ENCODE measurements at places on chromosomes 1 and 21.

- DNase-seq, result no peak
These were observed 563.0 kb upstream of the CHRM3 start for GRCh38 chr1:238823416-238823815.

DNA sequence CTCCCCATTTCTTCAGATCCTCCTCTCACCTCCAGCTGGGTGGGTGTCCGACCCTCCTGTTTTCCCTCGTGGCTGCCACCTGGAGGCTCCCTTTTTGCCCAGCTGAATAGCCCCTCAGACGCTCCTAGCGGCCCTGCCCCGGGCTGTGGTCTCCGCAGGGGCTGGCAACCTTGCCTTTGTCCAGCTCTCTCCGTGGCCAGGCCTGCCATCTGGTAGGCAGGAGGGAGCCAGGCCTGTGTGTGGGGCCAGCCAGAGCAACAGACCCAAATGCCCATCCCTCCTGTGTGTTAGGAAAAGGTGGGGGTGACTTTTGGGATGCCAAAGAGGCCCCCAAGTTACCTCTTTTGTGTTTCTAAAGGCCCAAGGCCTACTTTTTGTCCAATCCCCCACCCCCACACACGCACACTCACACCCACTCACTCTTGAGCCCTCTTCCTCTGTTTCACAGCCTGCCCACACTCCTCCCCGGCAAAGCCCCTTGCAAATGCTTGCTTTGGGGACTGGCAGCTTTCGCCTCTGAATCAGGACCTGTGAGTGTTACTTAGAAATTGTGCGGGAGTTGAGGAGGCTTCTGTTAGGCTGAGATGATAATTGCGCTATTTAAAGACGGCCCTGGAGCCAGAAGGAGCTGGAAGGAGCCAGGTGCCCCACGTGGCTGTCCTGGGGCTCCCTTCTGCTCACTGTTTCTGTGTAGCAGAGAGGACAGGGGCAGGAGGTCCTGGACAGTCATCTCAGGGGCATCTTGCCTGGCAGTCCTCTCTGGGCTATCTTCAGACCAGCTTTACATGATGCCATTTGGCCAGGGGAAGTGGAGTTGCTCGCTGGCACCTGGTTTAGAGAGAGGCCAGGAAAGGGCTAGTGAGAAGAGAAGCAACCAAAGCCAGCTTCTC, 9.1 kb downstream of the PPFIA4 start:
- DNase-seq, result no peak

DNA sequence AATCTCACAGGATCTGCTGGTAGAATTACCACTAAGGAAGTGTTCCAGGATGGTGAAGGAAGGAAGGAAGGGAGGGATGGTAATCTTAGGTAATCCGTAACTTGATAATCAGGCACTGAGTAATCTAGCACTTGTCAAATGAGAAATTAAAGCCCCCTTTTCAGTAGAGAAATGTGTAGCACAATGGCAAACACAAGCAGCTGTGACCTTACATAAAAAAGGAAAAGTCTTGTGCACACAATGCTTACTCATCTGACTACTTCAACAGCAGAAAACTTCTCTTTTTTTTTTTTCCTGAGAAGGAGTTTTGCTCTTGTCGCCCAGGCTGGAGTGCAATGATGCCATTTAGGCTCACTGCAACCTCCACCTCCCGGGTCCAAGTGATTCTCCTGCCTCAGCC, 6.1 kb downstream of the NUP210L start:
- no peak for DNase-seq

DNA sequence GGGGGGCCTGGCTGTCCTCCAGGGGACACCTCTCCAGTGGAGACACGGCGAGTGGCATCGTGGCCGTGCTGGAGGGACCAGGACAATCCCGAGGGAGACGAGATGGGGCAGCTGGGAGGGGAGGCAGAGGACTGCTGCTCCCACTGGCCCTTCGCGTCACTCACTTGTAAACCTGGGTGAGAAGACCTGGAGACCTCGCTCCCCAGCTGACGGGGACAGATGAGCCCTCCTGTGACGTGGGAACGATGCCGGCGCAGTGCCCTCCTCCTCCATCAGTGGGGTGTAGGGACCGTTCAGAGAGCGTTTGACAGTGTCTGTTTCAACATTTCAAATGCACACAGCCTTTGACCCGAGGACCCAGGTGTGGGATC, 4.6 kb downstream of the SPATC1L start:
- DNase-seq, result no peak

DNA sequence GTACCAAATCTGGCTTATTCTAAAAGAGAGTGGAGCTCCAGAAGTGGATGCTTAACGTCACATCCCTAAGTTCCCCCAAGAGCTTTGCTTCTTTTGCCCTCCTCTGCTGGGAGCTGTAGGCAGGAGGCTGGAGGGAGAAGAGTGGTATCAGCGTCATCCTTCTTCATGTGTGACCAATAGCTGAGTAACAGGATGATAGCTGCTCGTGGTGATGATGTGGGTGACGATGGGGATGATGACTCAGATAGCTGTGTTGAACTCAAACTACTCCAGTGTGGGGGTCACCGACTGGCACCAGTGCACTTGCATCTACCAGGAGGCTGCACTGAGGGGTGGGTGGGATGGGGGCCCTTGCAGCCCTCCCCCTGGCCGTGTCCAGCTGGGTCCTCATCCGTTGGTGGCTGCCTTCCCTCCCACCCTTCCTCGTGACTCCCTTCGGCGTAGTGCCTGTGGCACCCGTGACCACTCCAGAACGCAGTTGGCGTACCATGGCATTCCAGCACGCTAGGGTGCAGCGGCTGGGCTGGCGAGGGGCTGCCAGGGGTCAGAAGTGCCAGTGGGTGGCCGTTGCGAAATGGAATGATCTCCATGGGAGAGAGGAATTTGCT, 1.1 kb downstream of the IGFN1 start:
- no peak for DNase-seq

- DNase-seq, result peak; percentile 39
These were observed 1.1 kb downstream of the TXNIP start for GRCh38 chr1:145995148-145995881.

GRCh38 chr1:220914283-220915116, 35.3 kb downstream of the HLX start:
- no peak for DNase-seq

- peak; percentile 63 for DNase-seq
These were observed 79.1 kb downstream of the NDUFS5 start for GRCh38 chr1:39105061-39105840.

DNA sequence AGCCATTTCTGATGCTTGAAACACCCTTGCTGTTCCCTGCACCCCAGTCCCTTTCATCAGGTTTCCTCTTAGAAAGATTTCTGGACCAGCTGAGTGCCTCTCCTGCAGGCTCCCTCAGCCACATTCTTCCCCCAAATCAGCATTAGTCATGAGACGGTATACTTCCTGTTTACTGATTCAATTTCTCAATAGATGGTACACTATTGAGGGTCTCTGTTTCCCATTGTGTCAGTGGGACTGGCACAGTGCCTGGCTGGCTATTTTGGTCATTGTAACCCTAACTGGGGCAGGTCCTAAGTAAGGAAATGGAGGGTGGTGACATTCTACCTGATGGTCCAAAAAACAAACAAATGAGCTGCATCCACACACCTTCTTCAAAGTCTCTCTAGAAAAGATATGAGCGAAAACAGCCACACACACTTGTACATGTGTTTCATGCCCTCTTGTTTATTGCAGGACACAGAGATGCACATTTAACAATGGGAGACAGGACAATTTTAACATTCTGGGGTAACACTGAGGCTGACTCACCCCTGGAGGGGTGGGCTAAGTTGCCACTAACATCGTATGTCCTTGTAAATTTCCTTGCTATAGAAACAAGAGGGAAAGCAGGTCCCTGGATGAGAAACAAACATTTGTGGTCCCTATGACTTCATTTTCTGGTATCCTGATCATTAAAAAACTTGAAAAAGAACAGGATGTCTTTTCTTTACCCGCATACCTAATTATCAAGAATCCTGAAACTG, 77.5 kb downstream of the RRAGC start:
- no peak for DNase-seq

GRCh38 chr21:21163904-21164303, 165.7 kb downstream of the NCAM2 start:
- peak; percentile 65 for DNase-seq

- no peak for DNase-seq
These were observed 1.4 kb upstream of the IL24 start for GRCh38 chr1:206895837-206896242.

DNA sequence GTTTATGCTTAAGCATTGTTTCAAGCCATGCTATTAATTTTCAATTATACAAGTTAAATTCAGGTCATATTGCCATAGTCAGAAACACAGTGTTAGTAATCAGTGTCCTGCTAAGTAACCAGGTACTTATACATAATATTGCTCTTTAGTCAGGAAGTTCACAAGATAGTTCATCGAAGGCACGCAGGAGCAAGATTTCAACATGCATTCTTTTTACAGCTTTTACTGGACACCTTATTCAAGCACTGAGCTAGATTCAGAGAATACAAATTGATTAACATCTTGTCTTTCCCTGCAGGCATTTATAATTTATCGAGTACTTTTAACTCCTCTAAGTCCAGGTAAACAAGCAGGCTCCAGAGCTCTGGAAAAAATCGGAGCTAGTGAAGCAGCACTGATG, 202.3 kb upstream of the BRINP3 start:
- no peak for DNase-seq

DNA sequence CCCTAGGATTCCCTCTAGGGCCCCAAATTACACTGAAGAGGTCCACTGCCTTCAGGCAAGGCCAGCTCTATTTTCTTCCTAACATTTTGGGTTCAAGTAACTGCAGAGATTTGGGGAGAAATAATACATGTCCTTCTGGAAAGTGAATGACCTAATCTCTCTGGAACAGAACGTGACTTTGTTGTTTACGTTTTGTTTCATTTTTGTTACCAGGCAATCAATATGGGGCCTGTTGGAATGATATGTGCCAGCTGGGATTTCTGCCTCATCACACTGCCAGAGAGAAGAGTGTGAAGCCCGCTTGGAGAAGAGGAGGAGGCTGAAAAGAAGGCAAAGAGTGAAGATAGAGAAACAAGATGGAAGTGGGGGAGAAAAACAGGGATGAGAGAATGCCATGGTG, 116.7 kb downstream of the FASLG start:
- no peak for DNase-seq

GRCh38 chr1:24861821-24862727, 68.0 kb downstream of the RUNX3 start:
- no peak for DNase-seq

GRCh38 chr1:87800006-87800405, 471.3 kb downstream of the LMO4 start:
- DNase-seq, result no peak

DNA sequence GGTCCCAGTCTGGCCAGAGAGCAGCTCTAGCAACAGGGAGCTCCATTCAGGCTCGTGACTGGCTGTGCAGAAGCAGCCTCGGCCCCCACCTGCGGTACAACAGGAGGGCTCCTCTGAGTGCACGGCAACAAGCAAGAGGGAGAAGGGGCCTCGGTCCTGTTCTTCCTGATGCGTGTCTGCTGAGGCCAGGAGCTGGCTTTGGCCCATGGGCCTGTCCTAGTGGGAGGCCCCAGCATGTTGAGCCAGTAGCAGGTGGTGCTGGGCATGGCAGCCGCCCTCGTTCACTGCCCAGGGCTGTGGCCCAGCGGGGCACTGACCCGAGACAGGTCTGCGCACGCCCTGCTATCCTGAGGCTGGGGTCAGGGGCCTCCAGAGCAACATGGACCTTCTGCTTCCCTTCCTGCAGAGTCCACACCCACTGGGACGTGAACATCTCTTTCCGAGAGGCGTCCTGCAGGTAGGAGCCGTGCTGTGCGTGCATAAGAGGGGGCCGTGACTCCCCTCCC, 7.0 kb downstream of the SAMD11 start:
- no peak for DNase-seq

- DNase-seq, result no peak
These were observed 41.7 kb downstream of the EYA3 start for GRCh38 chr1:28046716-28047115.

Data from hematopoietic multipotent progenitor cell treated with erythropoietin and hydrocortisone succinate and interleukin-3 and kit ligand, for 8 days (in vitro differentiated cells).